ENCODE measurements at places on chromosomes 1 and 21.

DNA sequence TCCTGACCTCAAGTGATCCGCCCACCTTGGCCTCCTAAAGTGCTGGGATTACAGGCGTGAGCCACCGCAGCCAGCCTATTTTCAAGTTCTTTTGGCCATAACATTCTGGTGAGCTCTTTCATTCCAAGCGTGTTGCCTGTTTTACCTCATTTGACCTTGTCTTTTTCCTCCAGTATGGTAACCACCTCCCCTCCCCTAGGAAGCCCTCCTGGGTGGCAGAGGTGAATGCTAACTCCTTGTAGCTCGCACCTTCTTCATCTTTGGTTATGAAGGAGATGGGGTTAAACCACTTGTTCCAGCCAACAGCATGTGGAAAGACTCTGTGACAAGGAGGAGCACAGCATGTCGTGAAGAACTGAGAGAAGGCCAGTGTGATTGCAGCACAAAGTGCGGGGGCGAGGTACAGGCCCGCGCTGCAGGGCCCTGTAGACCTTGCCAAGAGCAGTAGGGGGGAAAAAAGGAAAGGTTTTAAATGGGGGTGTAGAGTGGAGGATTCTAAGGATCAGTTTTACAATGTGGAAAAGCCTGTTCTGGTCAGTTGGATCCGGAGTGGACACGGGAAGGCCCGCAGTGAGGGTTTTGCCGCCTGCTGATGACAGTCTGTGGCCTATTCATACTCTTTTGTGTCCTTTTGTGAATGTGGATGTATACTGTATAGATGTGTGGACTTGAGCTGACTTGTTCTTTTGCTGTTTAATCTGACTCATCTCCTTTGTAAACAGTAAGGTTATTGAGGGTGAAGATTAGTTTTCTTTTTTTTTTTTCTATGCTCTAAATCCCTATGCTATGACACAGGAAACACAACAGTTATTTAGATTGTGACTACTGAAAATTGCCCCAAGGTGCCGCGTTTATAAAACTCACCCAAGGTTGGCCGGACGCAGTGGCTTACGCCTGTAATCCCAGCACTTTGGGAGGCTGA, 7.5 kb upstream of the ZNF436 start:
- peak; percentile 96 for ATAC-seq

GRCh38 chr1:8169364-8170058, 143.4 kb upstream of the ERRFI1 start:
- ATAC-seq, result peak; percentile 98

DNA sequence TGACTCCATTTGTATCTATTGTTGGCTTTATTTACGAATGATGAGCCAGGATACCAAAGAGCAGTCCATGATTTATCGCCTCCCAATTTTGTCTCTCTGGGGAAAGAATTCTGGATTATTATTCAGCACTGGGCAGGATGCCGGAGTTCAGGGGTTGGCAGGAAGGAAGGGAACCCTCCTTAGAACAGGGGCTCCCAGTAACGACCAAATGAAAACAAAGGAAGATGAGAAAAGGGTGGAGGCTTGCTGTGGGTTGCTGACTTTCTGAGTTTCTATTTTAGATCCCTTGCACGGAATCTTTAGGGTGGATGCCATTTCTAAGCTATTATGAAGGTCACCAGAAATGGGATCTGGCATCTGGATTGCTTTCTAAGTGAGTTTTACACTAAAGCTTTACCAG, 231.2 kb upstream of the LYPLAL1 start:
- no peak for ATAC-seq

DNA sequence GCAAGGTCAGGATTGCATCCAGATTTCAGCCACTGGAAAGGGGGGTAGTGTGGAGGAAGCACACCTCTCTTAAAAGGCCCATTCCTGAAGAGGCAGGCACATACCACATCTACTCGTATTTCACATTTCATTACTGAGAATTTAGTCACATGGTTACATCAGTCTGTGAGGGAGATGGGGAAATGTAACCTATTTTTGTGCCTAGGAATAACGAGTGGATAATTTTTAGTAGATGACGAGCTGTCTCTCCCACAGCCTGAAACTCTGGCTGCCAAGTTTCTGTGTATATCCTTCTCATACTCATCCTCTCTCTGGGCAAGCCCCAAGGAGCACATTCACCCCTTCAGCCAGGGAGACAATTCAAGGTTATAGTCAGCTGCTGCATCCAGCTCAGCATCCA, 10.3 kb upstream of the C21orf91 start:
- ATAC-seq, result no peak

DNA sequence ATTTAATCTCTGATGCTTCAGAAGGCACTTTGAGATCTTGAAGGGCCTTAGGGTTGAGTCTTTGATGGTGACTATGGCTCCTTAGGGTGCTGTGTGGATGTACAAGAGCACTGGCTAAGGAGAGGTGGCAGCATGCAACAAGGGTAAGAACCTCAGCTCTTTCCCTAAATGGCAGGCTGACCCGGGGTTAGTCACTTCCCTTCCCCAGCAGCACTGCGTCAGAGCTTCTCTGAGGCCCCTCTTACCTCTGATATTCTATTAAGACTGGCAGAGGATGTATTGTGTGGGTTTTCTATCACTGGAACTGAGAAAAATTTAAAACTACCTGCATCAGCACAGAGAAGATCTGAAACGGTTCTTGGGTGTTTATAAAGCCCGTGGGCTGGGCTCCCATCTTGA, 11.8 kb downstream of the C1orf116 start:
- no peak for ATAC-seq

All from motor neuron (in vitro differentiated cells).